ENCODE measurements at places on chromosomes 5 and 9.

- DNase-seq, result no peak
Observed at GRCh38 chr9:34046784-34047379, 1.8 kb downstream of the UBAP2 start.

DNA sequence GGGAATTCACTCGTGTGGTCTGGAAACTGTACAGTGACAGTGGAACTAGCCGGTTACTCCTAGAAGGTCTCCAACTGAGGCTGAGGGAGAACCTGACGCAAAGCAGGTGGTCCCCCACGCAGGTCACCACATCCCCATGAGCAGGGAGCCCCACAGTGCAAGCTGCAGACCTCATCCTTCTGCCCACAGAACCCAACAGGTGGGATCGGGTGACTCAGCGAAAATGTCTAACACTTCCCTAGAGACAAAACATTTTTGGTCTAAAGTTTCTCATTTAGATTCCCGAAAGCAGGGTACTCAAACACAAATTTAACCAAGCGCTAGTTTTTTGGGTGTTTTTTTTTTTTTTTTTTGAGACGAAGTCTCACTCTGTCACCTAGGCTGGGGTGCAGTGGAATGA is 62.4 kb upstream of the RETREG1 start:
- DNase-seq, result no peak

DNA sequence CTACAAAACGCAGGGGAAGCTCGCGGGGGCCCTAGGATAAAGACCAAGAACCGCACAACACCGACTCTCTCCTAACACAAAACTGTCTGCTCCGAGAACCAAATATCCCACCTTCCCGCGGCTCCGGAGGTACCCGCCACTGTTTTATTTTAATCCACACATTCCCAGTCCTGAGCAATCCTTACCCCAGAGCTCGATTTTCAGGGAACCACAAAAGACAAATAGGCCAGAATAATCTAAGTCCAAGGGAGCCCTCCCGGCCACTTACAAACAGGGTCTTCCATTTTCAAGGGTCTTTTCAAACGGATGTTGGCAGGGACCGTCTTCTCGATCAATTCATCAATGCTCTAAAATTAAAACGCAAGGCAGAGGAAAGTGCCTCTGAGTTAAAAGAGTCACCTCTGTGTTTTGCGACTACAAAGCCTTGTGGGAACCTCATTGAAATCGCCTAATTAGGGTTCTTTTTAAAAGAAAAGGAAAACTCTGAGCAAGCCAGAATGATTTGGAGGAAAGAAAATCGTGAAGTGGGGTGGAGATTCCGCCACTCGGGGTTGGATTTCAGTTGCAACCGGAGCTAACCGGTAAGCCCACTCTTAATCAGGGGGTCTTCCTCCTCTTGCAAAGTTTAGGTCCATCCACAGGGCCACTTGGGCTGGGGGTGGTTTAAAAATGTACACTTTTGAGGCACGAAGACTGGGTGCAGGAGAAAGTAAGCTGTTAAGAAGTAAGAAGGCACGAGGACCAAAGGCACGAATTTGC is 1.0 kb downstream of the GLDC start:
- DNase-seq, result no peak

- no peak for DNase-seq
Observed at GRCh38 chr5:168663276-168664004, 84.3 kb upstream of the PANK3 start.

Measured in right renal cortex interstitium (tissue), 3 donors.